Aorta (tissue), 5 donors: ENCODE measurements at places on chromosomes 12 and 14. TPM values are rescaled to one million over a fixed set of nuclear protein-coding genes. Genes with fewer than 3 reads are reported as not detected.

DNA sequence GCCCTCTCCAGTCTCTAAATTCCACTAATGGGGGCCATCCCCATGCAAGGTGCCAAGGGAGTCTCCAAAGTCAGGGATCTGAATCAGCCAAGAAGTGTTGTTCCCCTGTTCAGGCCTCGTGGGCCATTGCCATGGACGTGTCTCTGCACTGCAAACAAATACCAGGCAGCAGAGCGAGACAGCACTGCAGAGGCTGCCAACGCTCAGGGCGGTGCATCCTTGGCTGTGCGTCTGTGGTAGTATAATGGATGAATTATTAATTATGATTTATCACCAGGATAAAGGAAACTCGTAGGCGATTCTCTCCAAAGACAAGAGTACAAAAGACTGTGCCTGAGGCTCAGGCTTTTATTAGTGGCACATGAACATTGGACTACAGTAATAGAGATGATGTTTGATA is 122.3 kb upstream of the NTF3 start:
- H3K36me3 ChIP-seq = no peaks in the 10 kb centered on the region
- H3K4me3 ChIP-seq = no peak overlapping the region
- H3K4me1 ChIP-seq = peaks cover 2% of the 10 kb centered on the region
- no peak for DNase-seq

DNA sequence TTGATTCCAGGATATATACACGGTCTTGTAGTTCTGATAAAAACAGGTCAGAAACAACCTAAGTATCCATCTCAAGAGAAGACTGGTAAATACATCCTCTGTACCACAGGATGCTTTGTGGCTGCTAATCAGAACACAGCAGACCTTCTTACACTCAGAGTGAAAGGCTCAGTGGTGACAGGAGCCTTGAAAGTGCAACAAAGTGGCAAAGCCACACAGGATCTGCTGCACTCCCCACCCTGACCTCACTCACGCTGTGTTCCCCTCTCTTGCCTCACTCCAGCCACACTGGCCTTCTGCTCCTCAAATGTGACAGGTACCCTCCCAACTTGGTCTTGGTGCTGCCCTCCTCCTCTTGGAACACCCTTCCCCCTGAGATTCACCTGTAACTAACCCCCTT is 98.1 kb upstream of the GRIP1 start:
- no peak for DNase-seq
- no peak overlapping the region for H3K4me3 ChIP-seq
- H3K36me3 ChIP-seq = no peaks in the 10 kb centered on the region
- H3K27me3 ChIP-seq = no peaks in the 10 kb centered on the region
- H3K27ac ChIP-seq = no peak overlapping the region

- peaks cover 10% of the 10 kb centered on the region for H3K36me3 ChIP-seq
- H3K27me3 ChIP-seq = no peaks in the 10 kb centered on the region
- H3K4me1 ChIP-seq = peaks cover 7% of the 10 kb centered on the region
- no peak for DNase-seq
- no peak overlapping the region for H3K4me3 ChIP-seq
- no peak overlapping the region for H3K27ac ChIP-seq
Measured at GRCh38 chr14:91872011-91872501, 4.7 kb upstream of the TC2N start.

- H3K27ac ChIP-seq = no peak overlapping the region
- no peak overlapping the region for H3K4me3 ChIP-seq
Measured at GRCh38 chr14:100052819-100053218, 12.4 kb upstream of the EVL start.

DNA sequence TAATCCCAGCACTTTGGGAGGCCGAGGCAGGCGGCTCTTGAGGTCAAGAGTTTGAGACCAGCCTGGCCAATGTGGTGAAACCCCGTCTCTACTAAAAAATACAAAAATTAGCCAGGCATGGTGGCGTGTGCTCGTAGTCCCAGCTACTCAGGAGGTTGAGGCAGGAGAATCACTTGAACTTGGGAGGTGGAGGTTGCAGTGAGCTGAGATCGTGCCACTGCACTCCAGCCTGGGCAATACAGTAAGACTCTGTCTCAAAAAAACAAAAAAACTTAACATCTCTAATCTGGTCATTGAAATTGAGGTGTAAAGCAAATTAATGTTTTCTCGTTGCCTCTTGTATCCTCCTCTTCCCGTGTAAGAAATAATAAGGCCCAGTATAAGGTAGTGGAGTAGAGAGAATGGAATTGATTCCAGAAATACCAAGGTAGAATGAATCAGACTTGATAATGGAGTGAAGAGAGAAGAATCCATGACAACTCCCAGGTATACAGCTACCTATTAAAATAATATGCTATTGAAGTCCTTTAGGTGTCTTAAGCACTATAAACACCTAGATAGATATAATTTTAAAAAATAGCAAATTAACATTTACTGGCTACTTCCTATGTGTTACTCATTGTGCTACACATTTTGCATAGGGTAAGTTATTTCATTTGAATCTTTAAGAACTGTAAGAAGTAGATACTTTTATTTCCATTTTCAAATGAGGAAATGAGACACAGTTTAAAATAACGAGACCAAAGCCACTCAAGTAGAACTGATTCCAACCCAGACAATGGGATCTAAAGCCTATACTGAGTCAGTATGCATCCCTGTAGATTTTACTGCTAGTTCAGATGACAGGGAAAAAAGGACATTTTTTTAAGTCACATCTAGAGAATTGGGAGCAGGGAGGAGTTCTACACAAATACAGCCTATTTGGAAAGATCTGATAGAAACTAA is 23.2 kb downstream of the RAP1B start:
- no peaks in the 10 kb centered on the region for H3K27me3 ChIP-seq
- H3K27ac ChIP-seq = no peak overlapping the region
- H3K36me3 ChIP-seq = no peaks in the 10 kb centered on the region
- no peak overlapping the region for H3K4me3 ChIP-seq
- H3K4me1 ChIP-seq = peaks cover 1% of the 10 kb centered on the region

The BAZ1A gene
- 24.8 TPM for total RNA-seq

The EPYC gene
- total RNA-seq = not detected

The GPRC5D gene
- not detected for total RNA-seq
